ENCODE measurements at places on chromosomes 2 and 18.
A peak's percentile ranks its signal among the peaks of the same experiment; 100 is the strongest.

DNA sequence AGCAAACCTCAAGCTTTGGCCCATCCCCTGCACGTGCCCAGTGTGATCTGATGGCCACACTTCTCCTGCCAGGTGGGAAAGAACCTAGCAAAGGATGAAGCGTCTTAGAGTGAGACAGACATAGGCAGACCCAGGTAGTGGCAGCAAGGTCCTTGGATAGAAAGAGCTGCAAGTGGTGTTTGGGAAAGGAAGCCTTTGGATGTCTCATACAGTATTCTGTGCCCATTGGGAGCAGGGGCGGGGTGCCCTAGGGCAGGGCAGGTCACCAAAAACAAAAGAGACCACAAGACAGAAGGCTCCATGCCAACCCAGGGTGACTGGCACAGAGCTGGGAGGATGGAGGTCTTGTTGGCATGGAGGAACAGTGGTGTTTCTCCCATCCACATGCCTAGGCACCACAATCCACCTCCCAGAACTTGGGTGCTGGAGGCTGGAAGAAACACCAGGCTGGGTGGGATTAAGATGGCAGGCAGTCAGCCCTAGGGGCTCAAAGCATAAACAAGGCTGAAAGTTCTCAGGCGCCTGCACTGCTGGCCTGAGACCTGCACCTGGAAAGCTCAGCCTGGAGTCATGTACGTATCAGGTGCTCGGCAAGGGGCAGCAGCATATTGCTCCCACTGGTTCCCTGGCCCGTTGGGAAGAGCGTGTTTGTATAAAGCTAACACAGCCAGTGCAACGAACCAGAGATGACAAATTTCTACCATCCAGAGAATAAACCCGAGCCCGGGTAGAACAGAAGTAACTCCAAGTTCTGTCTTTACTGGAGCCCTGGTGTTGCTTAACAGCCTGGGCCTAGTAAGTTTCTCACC lies 52.9 kb downstream of the CRACDL start:
- DNase-seq, result peak; percentile 24
- H3K27me3 ChIP-seq, result peaks cover under 1% of the 10 kb centered on the region
- no peak overlapping the region for H3K4me3 ChIP-seq

DNA sequence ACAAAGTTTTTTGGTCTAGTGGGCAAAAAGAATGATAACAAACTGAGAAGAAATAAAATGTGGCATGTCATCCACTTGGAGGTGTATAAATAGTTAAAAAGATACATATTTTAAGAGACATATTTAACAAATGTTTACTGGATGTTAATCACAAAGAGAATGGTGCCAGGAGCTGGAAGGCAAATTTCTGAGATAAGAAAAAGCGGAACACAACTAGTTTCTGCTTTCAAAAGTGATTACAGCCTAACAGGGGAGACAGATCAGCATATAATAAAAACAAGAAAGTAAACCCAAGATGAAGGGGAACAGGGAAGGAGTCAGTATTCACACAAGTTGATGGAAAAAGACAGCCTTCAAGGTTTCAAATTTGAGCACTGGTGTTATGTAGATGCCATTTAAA lies 91.3 kb downstream of the OLA1 start:
- H3K36me3 ChIP-seq, result peaks cover 3% of the 10 kb centered on the region
- no peaks in the 10 kb centered on the region for H3K27me3 ChIP-seq
- H3K27ac ChIP-seq, result no peak overlapping the region
- H3K4me1 ChIP-seq, result peaks cover 4% of the 10 kb centered on the region
- DNase-seq, result no peak

DNA sequence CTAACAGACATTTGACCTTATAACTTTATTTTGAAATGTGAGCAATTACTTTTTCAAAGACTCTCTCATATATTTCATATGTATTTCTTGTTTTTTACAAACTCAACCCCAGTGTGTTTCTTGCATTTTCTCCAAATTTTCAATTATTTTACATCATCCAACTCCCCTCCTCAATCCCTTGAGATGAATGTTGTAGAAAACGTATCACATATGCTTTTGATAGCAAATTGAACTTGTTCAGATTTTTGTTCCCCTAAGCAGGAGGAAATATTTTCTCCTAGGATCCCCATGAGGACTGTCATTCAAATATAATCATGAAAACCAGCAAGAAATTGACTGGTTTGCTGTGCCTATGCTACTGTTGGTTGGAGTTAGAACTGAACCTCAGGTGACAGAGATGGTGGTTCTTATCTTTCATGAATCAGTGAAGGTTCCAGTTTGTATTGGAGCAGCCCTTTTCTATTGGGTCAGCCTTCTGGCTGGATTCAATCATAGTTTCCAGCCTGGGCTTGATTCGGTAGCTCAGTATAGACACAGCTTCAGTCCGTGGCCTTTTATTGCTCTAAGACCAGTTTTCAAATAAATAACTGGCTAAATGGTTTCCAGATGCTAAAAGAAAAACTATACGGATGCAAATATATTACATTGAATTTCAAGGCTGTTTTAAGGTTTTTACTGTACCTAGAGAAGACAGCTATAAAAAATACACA lies 591.0 kb downstream of the EPHA4 start:
- no peak overlapping the region for H3K4me3 ChIP-seq
- no peak for DNase-seq
- H3K27ac ChIP-seq, result no peak overlapping the region
- H3K27me3 ChIP-seq, result peaks cover 22% of the 10 kb centered on the region
- H3K4me1 ChIP-seq, result peaks cover 27% of the 10 kb centered on the region

- H3K27ac ChIP-seq, result no peak overlapping the region
- no peak overlapping the region for H3K4me3 ChIP-seq
- peaks cover 15% of the 10 kb centered on the region for H3K4me1 ChIP-seq
- H3K36me3 ChIP-seq, result no peaks in the 10 kb centered on the region
Observed at GRCh38 chr2:223800908-223801307, 36.5 kb downstream of the AP1S3 start.

GRCh38 chr2:61288070-61288841 lies 126.3 kb downstream of the C2orf74 start:
- H3K27me3 ChIP-seq, result no peaks in the 10 kb centered on the region
- peaks cover 19% of the 10 kb centered on the region for H3K36me3 ChIP-seq
- no peak overlapping the region for H3K27ac ChIP-seq
- no peak for DNase-seq
